ENCODE measurements at places on chromosomes 3 and 15.

DNA sequence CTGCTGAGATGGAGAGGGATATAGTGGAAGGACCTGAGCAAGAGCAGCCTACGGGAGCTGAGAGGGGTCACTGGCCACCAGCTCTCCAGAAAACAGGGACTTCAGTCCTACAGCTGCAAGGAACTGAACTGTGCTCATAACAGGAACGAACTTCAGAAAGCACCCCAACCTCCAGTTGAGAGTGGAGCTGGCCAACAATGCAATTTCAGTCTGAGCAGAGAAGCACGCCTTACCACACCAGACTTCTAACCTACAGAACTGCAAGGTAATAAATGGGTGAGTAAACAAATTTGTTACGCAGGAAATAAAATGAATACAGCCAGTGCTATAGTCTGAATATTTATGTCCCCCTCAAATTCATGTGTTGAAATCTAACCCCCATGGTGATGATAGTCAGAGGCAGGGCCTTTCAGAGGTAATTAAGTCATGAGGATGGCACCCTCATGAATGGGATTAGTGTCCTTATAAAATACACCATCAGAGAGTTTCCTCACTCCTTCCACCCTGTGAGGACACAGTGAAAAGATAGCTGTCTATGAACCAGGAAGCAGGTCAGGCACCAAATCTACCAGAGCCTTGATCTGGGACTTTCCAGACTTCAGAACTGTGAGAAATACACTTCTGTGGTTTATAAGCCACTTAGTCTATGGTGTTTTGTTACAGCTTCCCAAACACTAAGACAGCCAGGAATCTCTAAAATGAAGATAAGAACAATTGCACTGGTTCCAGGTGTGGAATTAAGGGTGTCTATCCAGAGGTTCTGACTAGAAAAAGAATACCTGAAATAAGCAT, 58.6 kb downstream of the SYNM start:
- DNase-seq: no peak

- no peak for DNase-seq
These were observed 443.1 kb upstream of the THRB start for GRCh38 chr3:24937780-24938179.

DNA sequence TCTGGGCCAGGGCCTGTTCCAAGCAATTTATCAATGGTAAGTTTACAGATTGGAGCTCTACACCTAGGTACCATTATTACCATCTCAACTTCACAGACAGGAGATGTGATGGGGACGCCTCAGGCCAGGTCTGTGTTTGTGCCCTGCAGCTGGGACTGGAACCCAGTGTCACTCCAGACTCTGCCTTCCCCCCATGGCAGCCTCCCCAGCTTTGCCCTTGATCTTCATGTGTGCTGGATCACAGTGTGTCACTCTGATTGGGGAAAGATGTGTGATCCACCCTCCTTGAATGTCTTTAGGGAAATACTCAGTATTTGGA, 59.6 kb downstream of the MGLL start:
- no peak for DNase-seq

- DNase-seq: no peak
These were observed 29.8 kb downstream of the FEM1B start for GRCh38 chr15:68307131-68307928.

- DNase-seq: no peak
These were observed 42.2 kb downstream of the SYN2 start for GRCh38 chr3:12046406-12046805.

DNA sequence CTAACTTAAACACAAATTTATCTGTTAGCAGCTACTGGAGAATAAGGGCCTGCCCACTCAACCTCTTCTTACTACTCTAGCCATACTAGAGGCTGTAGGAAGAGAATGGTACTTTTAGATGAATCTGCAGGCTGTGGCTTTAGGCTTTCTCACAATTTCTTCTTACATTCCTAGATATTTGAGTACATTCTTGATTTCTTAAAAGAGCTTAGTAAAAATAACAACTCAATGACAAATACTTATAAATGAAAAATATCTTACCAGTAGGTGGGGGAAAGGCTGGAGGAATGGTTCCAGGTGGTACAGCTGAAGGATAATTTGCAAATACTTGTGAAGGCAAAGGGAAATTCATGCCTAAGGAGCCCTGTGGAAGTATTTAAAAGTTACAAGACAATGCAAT, 92.9 kb upstream of the GK5 start:
- DNase-seq: no peak

DNA sequence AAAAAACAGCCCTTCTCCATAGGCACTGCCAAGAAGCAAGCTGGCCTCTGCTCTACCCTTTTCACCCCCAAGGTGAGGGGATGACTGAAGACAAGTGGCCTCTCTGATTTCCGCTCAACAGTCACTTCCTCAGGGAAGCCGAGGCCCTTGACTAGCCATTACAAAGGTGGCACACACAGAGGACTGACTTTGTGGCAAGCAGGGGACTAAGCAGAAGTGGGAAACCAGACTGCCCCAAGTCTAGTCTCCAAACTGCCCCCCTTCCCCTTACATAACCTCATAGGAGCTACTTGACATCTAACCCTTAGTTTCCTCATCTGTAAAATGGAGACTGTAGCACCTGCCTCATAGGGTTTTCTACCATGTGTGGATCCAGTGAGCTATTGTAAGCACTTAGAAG, 118.9 kb downstream of the FOXP1 start:
- DNase-seq: no peak

All from caudate nucleus (tissue), 63 donors.